ENCODE measurements at places on chromosomes 1 and 21.

GRCh38 chr1:79815115-79815514 lies 808.6 kb upstream of the ADGRL4 start:
- DNase-seq = no peak

DNA sequence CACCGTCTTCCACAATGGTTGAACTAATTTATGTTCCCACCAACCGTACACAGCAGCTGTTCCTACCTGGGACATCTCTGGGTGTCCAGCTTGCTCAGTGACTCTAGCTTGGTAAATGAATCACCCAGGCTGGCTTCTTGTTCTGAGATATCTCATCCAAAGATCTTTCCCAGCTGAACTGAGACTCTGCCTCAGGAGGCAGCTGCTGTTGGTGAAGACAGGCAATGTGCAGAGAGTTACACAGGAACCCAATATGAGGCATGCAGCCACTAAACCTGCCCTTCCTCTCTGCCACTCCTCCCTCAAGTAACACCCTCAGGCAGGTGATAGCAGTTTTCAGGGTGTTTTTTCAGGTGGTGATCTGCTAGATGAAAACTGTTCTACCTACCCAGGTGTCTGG lies 14.0 kb upstream of the FOXO6 start:
- peak; percentile 54 for DNase-seq

- no peak for DNase-seq
Measured at GRCh38 chr1:221521686-221522085, 220.2 kb downstream of the DUSP10 start.

GRCh38 chr1:165436994-165437393 lies 7.9 kb downstream of the RXRG start:
- no peak for DNase-seq

GRCh38 chr1:15089258-15089992 lies 64.1 kb upstream of the TMEM51 start:
- no peak for DNase-seq

DNA sequence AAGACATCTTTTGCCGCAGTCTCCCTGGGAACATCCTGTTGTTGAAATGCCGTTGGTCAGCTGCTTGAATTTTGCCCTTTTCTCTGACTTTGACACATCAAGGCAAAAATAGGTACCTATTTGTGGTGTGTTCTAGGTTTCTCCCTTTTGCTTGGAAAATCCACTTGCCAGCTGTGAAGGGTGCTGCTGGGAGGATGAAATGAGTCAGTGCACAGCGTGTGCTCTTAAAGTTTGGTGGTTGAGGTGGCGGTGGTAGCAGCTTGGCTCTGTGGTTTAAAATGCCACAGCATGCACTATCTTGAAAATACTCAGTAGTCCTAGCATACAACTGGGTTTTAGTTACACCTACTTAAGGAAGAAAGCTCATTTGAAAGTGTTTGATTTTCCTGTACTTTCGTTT lies 183.8 kb downstream of the DHRS3 start:
- DNase-seq = no peak

- DNase-seq = no peak
Measured at GRCh38 chr1:159009704-159010361, at the start of gene IFI16. TSS of gene IFI16 (plus strand) at chr1:159009907. CDS start at chr1:159014681, 4,774 bp downstream.

DNA sequence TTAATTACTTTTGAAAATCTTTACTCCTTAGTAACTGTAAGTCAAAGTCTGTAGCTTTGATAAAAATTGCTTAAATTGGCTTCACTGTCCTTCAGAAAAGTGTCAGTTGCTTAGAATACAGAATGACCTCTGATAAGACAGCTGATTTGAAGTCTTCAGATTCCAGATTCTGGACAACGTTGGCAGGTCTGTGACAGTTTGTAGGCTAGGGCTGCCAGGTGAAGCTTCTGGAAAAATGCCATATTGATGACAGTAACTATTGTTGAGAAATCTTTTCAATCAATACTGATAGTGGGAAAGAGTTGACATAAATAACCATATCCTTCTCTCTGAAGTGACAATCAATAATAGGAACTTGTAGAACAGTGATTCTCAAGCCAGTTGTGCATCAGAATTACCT lies 41.3 kb downstream of the RPAP2 start:
- no peak for DNase-seq

GRCh38 chr21:46160907-46161632 lies 5.7 kb upstream of the FTCD start:
- no peak for DNase-seq

- no peak for DNase-seq
Measured at GRCh38 chr1:13930151-13930550, 230.2 kb downstream of the PRDM2 start.

DNA sequence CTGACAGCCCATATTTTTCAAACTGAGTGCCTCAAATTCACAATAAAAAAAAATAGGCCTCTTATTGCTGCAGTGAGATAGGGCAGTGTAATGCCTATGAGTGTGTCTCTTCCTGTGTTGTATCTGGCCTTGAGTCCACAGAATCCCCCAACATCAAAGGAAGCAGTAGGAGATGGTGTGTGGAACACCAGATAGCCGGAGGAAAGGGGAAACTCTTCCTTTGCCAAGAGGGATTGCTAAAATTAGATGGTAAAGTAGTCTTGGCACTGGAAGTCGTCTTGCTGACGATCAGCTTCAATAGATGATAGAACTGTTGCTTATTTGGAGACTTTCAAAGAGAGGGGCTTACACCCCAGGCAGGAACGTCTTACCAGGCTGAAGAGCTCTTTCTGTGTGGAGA lies 51.8 kb downstream of the RUNX1 start:
- no peak for DNase-seq

DNA sequence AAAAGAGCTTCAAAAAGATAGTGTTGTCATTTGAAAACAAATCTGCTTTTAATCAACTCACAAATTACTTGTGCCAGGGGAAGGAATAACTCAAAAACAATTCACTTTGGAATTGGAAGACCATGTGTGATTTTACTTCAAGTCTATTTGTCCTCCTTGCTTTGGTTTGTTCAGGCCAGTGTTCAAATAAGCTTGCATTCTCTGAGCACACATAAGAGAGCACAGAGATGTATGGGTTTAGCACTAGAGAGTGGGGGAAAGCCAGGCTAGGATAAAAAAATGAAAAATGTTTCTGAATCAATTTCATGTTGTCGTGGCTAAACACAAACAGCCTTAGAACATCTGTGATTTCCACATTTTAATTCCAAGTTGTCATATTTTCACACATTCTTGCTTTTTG lies 325.7 kb upstream of the LYPLAL1 start:
- DNase-seq = no peak

GRCh38 chr1:166418344-166418933 lies 251.6 kb upstream of the FAM78B start:
- DNase-seq = no peak

- DNase-seq = no peak
Measured at GRCh38 chr1:11058595-11059154, 1.1 kb downstream of the SRM start.

GRCh38 chr1:214708321-214708955 lies 105.4 kb downstream of the CENPF start:
- DNase-seq = no peak

DNA sequence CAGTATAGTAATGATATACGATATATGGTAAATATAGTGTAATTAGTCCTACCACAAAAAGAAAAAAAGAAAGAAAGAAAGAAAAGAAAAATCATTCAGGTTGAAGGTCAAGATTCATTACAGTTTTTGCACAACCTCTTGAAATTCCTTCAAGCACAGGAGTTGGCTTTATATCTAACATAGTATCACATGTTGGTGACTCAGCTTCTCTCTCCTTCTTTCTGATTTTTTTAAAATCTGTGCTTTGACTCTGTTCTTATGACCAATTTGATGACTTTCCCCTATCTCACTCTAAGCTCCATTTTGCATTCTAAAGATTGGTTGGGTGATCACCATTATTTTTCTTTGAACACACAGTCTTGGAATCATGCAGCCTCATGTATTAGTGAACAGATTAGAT lies 148.2 kb upstream of the COL11A1 start:
- no peak for DNase-seq

- DNase-seq = no peak
Measured at GRCh38 chr21:41241341-41241740, 73.4 kb downstream of the BACE2 start.

DNA sequence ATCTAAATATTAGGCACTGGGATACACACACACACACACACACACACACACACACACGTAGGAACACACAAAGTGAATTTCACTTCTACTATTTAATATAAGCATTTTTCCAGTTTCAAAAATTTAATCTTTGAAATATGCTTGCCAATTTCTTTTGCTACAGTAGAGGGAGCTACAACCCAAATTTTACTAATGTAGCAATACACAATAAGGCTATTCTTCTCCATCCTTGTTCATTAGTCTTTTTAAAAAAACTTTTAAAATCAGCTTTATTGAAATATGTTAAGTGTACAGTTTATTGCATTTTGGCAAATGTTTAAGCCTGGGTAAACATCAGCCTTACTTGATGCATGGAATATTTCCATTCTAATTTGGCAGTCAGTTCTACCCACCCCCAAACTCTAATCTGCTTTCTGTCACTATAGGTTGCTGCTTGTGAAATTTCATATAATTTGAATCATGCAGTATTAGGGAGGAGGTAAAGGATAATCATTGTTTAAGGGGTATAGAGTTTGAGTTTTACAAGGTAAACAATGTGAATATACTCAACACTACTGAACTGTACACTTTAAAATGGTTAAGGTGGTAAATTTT lies 93.0 kb upstream of the TENT5C start:
- no peak for DNase-seq

DNA sequence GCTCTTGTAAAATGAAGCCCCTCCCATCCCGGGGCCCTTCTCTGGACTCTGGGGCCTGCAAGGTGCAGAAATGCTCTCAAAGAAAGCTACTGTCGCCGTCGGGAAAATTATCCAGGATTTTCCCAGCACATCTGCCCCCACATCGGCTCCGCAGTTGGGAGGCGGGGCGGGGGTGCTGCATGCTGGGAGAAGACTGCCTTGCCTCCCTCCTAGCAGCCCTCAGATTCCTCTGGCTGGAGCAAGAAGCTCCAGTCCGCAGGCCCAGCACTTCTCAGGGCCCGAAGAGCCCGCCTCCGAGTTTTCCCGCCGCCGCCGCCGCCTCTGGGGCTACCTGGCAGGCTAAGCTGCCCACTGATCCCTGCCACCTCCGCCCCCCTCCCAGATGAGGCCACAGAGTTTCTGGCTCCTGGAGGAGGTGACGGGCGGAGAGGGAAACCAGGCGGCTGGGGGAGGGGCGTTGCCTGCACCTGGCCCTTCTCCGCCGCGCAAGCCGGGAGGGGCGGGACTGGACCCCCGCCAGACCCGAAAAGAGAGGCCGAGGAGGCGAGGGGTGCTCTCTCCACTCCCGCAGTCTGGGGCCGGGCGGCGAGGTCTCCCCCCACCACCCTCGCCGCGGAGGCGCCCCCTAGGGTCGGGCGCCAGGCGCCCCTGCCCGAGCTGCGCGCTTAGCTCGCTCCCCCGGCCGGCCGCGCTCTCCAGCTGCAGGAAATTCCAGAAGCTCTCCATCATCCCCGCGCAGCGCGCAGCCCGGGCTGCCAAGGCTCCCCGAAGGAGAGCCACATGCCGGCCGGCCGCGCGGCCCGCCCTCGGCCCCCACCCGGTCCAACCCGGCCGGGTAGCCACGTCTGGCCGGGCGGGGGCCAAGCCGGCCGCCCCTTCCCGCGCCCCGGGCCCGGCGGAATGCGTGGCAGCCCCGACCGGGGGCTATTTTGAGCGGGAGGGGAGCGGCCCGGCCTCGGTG lies 28.8 kb downstream of the AHDC1 start:
- DNase-seq = peak; percentile 63

DNA sequence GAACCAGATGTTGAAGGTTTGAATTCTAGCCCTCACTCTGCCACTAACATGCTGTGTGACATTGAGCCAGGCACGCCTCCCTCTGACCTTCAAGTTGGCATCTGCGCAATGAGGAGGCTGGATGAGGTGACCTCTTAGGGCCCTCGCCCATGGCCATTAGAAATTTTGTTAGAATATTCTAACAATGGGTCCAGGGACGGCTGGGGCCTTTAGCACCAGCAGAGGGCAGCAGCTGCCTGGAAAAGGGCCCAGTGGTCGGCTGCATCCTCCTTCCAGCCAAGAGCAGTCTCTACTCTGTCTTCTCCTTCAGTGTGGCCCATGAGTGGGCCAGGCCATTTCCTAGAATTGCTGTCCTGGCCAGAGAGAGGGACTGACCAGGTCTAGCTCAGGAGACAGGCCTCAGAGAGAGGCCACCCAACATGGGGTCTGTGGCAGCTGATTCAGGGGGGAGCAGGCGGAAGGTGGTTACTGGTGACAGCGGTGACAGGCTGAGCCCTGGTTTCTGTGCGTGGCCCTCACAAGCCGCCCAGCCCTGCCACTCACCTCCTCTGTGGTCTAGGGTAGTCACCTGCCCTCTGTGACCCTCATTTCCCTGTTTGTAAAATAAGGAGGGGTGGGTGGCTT lies 101.3 kb upstream of the ACTL8 start:
- peak; percentile 22 for DNase-seq

DNA sequence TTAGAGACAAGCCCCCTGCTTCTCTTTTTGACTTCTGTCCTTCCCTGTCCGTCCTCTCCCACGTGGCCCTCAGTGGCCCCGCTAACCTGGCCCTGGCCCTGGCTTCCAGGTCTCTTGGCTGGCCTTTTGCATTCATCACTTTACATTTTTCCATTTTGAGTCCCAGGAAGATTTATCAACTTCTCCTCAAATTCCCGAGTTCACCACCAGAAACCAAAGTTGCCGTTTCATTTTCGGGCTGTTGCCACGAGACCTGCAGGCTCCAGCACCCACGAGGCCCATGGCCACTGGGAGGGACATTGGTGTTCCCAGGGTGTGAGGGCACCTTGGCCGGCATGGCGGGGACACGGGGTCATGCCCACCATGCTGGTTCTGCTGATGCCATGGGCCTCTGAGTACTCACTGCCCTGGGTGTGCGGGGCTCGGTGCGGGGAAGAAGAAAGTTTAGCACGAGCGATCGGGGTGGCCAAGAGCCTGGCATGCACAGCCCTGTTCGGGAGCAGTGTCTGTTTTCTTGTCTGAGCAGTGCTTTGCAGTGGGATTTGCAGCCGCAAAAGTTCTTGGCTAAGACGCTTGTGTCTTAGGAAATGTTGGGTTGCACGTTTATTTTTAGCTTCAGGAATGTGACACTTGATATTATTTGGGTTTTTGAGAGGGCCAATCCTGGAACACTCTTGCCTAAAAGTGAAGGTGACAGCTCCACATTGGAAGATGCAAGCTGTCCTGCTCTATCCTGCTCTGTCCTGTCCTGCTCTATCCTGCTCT lies 40.4 kb upstream of the ADARB1 start:
- no peak for DNase-seq

- DNase-seq = no peak
Measured at GRCh38 chr1:18711536-18712251, 81.0 kb downstream of the PAX7 start.

All from SK-N-DZ (cell line).